ENCODE measurements at places on chromosomes 1 and 21. TPM values are rescaled to one million over a fixed set of nuclear protein-coding genes. Genes with fewer than 3 reads are reported as not detected.

DNA sequence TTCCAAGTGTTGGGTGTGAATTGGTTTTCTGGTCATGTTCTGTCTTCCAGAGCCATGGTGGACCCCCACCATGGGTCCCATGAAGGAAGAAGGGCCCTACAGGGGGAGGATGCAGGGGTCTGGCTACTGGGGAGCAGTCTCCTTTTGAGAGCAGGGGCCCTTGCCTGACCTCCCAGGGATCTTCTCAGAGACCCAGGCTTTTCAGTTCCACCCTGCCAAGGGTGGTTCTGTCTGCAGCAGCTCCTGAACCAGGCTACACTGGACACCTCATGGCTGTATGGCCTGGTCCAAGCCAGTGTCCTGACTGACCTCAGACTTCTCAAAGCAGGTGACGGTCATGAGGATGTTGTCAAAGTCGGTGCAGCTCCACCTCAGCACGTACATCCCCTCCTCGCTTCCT lies 109.0 kb downstream of the JAK1 start:
- DNase-seq, result no peak

- DNase-seq, result no peak
These were observed 791 bp downstream of the USP24 start for GRCh38 chr1:55214212-55214933.

GRCh38 chr1:204509186-204509635 lies 7.0 kb upstream of the MDM4 start:
- no peak for DNase-seq

DNA sequence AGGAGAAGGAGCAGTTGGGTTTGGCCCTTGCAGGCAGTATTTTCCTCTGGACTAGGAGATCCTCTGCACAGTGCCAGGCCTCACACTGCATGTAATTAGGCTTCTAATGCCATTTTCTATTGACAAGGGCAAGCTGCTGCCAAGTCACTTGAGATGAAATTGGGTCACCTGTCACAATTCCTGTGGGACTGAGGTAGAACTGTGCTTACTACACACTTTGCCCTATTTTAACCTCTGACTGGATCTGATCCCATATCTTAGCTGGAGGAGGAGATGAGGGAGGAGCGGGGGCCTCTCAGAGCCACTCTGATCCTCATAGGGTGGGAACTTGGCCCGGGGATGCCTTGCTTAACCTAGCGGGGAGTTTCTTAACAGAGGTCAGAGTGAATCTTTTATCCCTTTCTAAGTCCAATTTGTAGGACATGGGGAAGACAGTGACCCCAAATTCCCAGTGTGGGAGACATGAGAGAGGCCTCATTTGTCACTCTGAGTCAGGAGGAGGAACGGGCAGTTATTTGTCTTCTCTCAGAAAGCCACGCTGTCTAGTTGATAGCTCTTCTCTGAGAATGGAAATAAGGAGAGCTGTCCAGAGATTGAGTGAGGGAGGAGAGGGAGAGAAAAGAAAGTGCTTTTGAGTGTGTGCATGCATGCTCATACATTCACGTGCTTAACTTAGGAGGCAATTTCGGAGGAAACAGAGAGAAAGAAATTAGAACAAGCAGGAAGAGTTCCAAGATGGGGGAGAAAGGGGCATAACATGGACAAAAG lies 121.3 kb downstream of the CACNA1E start:
- no peak for DNase-seq

- no peak for DNase-seq
These were observed 51.7 kb downstream of the UMODL1 start for GRCh38 chr21:42122808-42123207.

The CIART gene
- total RNA-seq, result 3.6 TPM

Measured in epithelial cell of proximal tubule (primary cell).